ENCODE measurements at places on chromosomes 1 and 21. TPM values are rescaled to one million over a fixed set of nuclear protein-coding genes. Genes with fewer than 3 reads are reported as not detected.

Gene GBP4
- total RNA-seq = 0.03 TPM

DNA sequence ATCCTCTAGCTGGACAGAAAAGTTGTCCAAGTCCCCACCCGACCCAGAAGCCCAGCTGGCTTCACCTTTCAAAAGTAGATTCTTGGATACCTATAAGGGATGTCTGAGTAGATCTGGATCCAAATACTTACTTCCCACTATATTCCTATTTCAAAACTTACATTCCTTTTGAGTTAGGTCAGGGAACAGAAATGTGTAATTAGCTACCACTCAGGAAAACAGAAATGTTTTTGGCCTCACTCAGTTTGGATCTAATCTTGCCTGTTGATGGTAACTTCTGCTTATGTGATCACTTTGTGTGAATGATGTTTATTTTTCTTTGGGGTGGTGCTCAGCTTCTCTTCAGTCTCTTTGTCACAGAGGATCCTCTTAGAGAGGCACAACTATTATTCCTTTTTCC lies 814.4 kb upstream of the RGS18 start:
- no peaks in the 10 kb centered on the region for H3K27me3 ChIP-seq
- H3K4me1 ChIP-seq = no peaks in the 10 kb centered on the region
- H3K27ac ChIP-seq = no peak overlapping the region
- H3K36me3 ChIP-seq = no peaks in the 10 kb centered on the region
- no peak overlapping the region for H3K4me3 ChIP-seq

Gene CC2D1B
- 13.1 TPM for total RNA-seq

Gene BRINP3
- not detected for total RNA-seq

Gene ACTL8
- 0.70 TPM for total RNA-seq

Gene EPS8L3
- not detected for total RNA-seq

DNA sequence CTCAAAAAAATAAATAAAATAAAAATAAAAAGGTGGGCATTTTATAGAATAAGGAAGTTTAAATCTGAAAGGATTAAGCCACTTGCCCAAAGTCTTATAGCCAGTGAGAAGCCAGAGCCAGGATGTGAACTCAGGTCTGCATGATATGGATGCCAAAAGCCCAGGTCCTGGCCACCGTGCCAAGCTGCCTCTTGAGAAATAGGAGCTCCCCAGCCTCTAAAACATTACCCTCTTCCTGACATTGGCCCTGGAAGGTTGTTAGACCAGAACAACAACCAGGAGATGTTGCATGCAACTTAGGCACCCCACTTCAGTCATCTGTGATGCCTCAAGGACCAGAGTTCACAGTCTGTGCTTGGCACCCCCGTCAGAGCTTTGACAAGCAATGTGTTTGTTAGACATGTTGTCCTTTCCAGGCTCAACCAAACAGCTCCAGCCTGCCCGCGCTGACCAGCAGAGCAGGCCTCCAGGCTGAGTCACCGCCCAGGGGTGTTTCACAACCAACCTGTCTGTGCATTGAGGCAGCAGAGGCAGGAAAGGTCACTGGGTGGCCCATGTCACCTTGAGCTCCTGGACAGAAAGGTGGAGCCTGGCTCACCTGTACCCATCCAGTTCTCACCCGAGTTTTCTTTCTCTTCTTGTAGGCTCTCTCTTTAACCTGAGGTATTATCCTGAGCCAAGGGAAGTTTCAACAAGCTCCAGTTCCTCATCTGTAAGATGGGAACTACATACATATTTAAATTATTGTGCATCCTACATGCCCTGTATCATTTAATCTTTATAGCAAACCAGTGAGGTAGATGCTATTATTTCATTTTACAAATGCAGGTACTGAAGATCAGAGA lies 14.9 kb upstream of the MED18 start:
- H3K27ac ChIP-seq = no peak overlapping the region
- DNase-seq = no peak
- H3K27me3 ChIP-seq = no peaks in the 10 kb centered on the region

Gene BTG2
- total RNA-seq = 7.8 TPM
